ENCODE measurements at places on chromosomes 13 and 19.
A peak's percentile ranks its signal among the peaks of the same experiment; 100 is the strongest.

- DNase-seq = no peak
Observed at GRCh38 chr13:112179421-112179820, 112.5 kb downstream of the SOX1 start.

DNA sequence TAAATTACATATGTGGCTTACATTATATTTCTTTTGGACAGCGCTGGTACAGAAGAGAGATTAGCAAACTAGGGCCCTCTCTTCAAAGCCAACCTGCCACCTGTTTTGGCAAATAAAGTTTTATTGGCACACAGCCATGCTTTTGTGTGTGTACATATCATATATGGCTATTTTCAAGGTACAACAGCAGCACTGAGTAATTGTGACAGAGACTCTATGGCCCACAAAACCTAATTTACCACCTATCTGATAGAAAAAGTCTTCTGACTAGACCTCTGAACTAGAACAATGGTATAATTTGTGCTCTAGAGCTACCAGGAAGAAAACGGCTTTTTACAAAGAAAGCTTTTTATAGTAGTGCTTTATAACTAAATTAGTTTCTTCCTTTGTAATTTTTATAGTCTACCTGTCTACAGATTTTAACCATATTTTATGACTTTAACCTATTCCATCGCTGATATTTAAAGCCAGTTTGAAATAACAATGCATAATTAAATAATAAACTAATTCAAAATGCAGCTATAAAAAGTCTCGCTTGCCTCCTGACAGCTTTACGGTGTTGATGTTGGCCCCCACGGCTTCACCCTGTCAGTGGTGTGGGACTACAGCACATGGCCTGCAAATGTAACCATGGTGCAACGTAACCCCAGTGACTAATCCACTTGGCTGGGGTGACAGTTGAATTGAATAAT is 17.7 kb upstream of the DPY19L3 start:
- DNase-seq = no peak

DNA sequence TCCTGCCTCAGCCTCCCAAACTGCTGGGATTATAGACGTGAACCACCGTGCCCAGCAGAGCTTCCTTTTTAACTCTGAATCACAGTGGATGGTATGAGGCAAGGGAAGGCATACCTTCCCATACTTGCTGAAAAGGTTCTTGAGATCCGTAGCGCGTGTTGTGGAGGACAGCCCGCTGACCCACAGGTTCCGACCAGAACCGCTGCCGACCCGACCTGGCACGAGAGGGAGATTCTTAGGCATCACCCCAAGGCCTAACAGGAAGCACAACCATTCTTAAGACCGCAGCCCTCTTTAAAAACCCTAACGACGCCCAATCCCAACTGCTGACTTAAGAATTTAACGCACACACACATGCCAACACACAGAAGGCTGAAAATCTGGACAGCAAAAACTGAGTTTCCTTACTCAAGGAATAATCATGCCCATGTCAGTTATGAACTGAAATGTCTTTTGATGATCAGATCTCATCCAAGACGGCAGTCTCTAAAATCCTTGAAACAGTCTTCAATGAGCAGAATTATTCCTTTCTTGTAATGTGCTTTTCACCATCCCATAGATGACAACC is 12.6 kb downstream of the SAFB2 start:
- no peak for DNase-seq

DNA sequence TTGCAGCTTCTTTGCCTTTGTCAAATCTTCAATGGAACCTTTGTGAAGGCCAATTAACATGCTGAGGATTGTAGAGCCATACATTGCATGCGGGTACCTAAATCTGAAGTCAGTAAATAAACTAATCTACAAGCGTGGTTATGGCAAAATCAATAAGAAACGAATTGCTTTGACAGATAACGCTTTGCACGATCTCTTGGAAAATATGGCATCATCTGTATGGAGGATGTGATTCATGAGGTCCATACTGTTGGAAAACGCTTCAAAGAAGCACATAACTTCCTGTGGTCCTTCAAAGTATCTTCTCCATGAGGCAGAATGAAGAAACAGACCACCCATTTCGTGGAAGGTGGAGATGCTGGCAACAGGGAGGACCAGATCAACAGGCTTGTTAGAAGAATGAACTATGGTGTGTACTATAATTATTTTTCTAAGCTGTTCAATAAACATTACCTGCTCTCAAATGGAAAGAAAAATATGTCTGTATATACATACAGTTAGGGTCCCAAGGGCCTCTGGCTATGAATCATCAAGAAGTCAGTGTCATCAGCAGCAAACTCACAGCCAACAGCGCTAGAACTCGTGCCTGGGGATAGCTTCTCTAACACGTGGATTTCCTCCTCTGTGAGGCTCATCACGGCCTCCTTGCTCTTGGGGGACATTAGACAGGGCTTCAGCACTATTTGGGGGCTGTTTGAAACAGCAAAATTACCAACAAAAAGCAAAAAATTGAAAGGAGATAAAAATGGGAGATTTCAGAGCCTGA is 2.9 kb upstream of the CD70 start:
- no peak for DNase-seq

GRCh38 chr13:48492470-48493065 is 40.3 kb downstream of the RCBTB2 start:
- peak; percentile 83 for DNase-seq

DNA sequence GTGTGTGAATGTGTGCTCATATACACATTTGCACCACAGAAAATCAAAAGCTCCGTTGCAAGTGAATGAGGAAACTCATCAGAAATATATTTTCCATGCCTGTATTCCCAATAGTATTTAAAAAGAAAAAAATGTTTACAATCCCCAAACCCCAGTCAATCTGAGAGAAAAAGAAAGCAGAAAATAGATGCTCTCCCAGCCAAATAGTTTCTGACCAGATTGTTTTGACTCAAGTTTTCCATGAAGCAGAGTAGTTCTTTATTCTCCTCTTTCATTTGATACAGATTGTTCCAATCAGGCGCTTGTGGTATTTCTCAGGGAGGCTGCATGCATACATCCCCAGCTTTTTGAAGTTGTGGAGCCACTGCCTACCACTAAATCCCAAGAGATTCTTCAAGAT is 110.6 kb downstream of the STARD13 start:
- no peak for DNase-seq

DNA sequence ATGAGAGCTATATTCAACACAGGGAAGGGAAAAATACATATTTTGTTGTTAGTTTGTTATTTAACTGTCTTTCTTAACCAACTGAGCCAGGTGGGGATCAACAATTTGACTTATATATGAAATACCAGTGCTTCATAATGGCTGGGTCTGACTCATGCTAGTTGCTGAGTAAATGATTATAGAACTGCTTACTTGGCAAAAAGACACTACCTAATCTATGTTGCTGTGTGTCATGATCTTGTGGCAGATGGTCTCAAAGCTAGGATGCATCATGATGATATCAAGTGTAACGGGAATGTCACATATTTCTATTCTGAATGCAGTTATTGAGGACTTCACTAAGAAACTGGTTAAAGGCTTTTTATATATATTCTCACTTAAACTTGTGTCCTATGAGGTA is 727.4 kb upstream of the SLITRK1 start:
- DNase-seq = no peak

GRCh38 chr13:112636401-112636975 is 48.5 kb upstream of the TUBGCP3 start:
- DNase-seq = no peak

DNA sequence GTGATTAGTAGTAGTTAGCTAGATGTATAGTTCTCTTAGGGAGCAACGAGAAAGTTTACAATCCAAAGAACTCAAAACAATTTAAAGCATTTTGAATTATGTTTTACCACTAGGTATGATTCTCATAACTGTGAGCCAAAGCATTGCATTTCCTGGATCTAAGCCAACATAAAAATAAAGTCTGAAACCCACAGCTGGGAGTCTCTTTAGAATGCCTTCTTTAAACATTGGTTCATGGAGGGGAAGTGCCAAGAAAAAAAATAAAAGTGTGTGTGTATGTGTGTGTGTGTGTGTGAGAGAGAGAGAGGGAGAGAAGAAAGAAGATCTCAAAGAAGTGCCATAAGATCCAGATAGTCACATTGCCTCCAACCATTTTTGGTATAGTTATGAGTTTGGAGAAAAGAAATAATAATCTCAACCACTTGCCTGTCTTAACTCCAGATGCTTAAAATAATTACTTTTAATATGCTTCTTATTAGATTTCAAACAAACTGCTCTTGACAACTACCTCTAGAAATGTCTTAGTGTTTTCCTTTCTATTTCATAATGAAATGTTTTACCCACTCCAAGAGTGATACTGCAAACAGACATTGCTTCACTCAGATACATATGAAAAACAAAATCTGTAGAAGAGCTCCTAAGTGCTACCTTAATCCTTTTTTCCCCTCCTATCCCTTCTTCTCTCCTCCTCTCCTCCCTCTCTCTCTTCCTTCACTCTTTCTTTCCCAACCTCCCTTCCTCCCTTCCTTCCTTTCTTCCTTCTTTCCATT is 554.1 kb downstream of the KCTD12 start:
- DNase-seq = no peak

DNA sequence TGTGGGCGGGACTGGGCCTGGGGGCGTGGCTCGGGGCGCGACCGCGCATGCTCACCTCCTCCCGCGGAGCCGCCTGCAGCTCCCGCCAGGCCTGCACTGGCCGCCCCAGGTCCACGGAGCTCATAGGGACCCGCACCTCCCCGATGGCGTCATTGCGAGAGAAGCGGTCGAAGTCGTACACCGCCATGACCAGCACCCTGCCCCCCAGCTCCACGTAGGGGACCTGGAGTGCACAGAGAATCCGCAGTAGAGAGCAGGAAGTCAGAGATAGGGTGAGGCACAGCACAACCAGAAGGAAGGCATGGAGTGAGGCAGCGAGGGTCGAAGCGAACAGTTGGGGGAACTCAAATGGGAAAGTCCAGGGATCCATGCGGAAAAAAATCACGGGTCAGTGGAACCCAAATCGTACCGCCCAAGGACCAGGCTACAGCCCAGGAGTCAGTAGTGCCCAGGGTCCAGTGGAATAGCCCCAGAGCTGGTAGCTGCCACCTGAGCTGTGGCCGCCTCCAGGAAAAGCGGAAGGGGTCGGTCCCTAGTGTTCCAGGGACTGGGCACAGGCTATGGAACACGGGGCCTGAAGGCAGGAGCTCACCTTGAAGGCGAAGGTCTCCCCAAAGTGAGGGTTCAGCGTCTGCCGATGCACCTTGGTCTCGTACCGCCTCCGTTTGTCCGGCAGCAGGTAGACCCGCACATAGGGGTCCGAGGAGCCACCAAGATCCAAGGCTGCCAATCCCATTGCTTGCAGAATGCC is 4.8 kb downstream of the SYT5 start:
- DNase-seq = no peak

GRCh38 chr13:111449041-111449440 is 128.6 kb downstream of the TEX29 start:
- no peak for DNase-seq

- DNase-seq = no peak
Observed at GRCh38 chr13:97548138-97548537, 114.2 kb downstream of the RAP2A start.

DNA sequence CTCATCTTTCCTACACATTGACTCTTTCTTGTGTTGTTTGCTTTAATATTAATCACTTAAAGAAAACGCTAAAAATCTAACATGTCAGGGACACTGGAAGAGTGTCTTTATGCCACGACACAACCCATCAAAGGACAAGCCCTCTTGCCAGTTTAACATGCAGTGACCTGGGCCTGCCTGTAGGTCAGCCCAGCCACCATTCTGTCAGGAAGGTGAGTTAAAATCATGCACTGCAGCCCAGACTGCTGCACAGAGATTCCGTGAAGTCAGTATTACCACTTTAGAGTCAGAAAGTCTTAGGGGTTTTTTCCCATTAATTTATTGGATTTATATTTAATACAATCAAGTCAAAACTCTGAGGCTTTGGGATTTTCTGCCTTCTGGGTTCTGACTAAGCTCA is 58.0 kb downstream of the TNFRSF19 start:
- no peak for DNase-seq

GRCh38 chr13:112876305-112877000 is 92.6 kb upstream of the MCF2L start:
- no peak for DNase-seq

DNA sequence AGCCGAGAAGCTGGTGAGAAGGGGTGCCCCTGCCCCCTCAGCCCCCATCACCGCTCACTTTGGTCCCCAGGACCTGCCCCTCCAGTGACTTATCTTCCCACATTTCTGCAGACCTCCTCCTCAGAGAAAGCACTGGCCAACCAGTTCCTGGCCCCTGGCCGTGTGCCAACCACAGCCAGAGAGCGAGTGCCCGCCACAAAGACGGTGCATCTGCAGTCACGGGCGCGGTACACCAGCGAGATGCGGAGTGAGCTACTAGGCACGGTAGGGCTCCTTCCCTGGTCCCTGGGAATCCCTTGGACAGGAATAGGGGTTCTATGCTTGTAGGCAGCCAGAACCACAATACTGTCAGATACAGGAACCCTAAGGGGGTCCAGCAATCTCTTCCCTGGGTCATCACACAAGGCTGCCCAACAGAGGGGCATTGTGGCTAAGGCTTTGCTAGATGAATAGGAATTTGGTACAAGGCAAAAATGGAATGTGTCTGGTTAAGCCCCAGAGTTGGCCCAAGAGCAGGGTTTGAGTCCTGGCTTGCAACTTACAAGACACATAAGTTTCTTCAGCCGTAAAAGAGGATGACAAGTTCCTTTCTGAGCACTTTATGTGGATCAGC is 1.0 kb downstream of the USE1 start:
- no peak for DNase-seq

DNA sequence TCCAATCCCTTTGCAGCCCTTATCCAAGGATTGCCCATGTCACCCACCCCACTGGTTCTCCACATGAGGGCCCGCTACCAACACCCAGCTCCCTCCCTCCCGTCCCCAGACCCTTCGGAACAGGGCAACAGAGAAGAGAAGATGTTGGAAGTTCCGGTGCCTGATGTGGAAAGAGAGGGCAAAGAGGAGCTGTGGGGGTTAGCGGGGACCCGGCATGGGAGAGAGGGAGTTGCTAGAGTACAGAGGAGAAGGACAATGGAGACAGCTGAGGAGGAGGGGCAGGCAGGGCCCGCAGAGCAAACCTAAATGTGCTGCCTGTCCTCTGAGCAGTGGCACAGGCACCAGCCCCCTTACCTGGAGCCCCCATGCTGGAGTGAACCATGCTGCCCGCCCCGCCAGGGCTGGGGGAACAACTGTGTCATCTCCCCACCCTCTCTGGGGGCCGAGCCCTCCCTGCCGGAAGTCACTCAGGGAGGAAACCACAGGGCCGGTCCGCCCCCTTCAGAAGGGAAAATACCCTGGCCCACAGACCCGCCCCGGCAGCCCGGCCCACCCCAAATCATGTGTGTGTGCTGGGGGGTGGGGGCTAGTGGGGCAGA is at the start of gene POU2F2:
Gene POU2F2 (minus strand): TSS at position 417 of the 599 bp plus-strand sequence. CDS start 35 bp downstream, at position 382.
- peak; percentile 87 for DNase-seq

GRCh38 chr13:113562844-113563243 is 21.7 kb upstream of the TFDP1 start:
- DNase-seq = no peak
